Activated T-helper 1 cell treated with Interleukin-2 at 50 U/mL for 16 hours (primary cell): ENCODE measurements at places on chromosomes 16 and 17.

DNA sequence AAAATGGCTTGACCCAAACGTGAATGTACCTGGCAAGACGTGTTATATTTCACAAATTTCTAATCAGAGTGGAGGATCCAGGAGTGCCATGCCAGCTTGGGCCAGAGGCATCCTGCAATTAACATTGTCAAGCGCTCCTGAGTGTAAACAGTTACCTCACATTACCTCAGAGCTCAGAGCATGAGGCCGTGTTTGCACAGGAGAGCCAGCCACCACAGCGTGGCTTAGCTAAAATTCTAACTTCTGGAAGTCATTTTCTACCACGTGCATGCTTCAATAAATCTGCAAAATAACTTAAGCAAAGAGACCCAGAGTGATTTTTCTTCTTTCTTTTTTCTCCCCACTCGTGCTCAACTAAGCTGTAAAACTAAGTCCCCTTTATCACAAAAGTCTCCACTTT lies 769.0 kb downstream of the KCNJ2 start:
- DNase-seq = no peak

GRCh38 chr16:285146-286055 lies 2.4 kb downstream of the PDIA2 start:
- no peak for DNase-seq

DNA sequence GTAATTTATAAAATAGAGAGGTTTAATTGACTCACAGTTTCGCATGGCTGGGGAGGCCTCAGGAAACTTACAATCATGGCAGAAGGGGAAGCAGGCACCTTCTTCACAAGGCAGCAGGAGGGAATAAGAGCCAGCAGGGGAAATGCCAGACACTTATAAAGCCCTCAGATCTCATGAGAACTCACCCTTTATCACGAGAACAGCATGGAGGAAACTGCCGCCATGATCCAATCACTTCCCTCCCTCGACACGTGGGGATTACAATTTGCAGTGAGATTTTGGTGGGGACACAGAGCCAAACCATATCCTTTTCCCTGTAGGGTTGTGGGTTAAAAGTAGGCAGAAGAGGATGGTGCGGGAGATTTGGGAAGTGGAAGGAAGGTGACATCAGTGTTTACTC lies 101.4 kb downstream of the BMERB1 start:
- no peak for DNase-seq

DNA sequence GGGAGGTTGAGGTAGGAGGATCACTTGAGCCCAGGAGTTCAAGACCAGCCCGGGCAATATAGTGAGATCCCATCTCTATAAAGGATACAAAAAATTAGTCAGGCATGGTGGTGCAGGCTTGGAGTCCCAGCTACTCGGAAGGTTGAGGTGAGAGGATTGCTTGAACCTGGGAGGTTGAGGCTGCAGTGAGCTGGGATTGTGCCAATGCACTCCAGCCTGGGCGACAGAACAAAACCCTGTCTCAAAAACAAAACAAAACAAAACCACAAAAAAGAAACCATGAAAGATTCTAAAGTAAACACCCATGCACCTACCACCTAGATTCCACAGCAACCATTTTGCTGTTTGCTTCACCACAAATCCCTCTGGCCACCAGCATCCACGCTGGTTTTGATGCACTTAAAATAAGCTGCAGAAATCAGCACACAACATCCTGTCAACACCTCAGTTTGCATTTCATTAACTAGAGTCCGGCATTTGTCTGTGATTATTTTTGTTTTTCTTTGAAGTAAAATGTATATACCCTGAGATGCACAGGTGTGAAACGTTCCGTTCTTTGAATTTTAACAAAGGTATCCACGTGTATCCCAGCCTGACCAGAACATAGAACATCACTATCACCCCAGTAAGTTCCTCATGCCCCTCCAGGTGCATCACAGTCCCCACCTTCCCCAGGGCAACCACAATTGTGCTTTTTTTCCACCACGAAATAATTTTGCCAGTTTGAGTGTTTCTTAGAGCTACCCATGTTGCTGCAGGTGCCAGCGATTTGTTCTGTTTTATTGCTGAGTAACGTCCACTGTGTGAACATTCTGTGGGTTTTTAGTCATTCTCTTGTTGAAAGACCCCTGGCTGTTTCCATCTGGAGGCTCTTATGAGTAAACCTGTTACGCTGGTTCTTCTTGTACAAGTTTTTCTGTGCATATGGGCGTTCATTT lies 191.5 kb downstream of the SEC14L1 start:
- no peak for DNase-seq

GRCh38 chr17:998111-998510 lies 1.2 kb downstream of the TIMM22 start:
- no peak for DNase-seq

DNA sequence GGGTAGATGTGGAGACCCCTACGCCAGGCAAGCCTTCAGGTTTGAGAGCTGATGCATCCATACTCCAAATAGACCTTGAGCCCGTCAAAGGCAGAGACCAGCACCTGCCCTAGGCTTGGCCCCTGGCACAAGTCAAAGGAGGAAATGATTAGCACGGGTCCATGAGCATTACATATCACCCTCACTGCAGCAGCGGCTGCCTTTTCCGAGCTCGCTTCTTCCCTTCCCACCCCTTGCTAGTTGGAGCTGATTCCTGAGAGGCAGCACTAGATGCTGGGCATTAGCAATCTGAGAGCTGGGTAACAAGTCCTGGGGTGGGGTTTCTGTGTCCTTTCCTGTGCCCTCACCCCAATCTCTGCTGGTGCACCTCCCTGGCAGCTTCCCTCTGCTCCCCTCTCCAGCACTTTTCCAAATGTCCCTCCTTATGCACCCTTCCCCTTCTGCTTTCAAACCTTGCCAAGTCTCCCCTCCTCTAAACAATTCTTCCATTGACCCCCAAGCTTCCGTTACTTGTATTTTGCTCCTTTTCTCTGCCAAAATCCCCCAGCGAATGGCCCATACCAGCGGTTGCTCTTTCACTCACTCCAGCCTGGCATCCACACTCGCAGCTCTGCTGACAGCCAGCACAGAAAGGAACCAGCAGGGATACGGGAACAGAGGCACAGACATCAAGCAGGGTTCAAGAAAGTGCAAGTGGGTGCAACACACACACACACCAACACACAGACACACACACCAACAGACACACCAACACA lies 3.0 kb downstream of the CDRT4 start:
- no peak for DNase-seq

DNA sequence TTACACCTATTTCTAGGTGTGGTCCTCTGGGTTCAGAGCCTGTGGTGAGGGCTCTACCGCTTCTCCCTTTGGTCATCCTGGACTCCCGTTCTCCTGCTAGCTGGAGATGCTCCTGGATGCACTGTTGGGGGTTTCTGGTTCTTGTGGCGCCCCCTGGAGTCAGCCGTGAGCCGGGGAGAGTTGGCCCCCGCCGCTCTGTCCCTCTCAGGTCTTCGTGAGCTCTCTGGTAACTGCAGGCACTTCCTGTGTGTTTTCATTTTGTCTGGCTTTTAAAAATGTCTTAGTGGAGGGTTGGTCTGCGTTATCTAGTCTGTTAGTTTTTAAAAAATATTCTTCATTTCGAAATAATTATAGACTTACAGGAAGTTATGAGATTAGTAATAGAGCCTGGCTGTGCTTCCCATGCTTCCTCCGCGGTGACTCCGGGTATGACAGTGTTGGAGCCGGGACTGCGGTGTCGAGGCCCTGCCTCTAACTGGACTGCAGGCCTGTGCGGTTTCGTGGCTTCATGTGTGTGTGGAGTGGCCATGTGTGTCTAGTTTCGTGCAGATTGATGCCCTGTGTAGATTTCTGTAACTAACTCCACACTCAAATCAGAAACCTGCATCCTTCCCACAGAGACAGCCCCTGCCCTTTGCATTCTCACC lies 78.0 kb upstream of the ZNF750 start:
- no peak for DNase-seq

- DNase-seq = no peak
Measured at GRCh38 chr17:8857919-8858318, 9.6 kb downstream of the PIK3R6 start.

- DNase-seq = no peak
Measured at GRCh38 chr17:70060415-70060814, 14.6 kb upstream of the KCNJ16 start.
